Ovary (tissue), 10 donors: ENCODE measurements at places on chromosomes 5 and 9.

GRCh38 chr9:137811283-137811870 lies 66.2 kb upstream of the CACNA1B start:
- H3K4me3 ChIP-seq, result no peak overlapping the region
- H3K36me3 ChIP-seq, result no peaks in the 10 kb centered on the region
- no peak for DNase-seq
- no peaks in the 10 kb centered on the region for H3K27me3 ChIP-seq

- no peak overlapping the region for H3K4me3 ChIP-seq
- no peaks in the 10 kb centered on the region for H3K27me3 ChIP-seq
- H3K36me3 ChIP-seq, result no peaks in the 10 kb centered on the region
- DNase-seq, result no peak
- no peaks in the 10 kb centered on the region for H3K4me1 ChIP-seq
Measured at GRCh38 chr5:88188458-88189132, 80.0 kb downstream of the TMEM161B start.

- DNase-seq, result no peak
- H3K27ac ChIP-seq, result no peak overlapping the region
- H3K4me1 ChIP-seq, result peaks cover 7% of the 10 kb centered on the region
- no peaks in the 10 kb centered on the region for H3K27me3 ChIP-seq
- H3K36me3 ChIP-seq, result no peaks in the 10 kb centered on the region
Measured at GRCh38 chr5:6780802-6781391, 67.7 kb downstream of the TENT4A start.

- H3K4me3 ChIP-seq, result no peak overlapping the region
- H3K4me1 ChIP-seq, result peaks cover 6% of the 10 kb centered on the region
- H3K36me3 ChIP-seq, result no peaks in the 10 kb centered on the region
Measured at GRCh38 chr9:109861499-109861898, 81.5 kb downstream of the PALM2AKAP2 start.

- H3K4me3 ChIP-seq, result no peak overlapping the region
- no peaks in the 10 kb centered on the region for H3K36me3 ChIP-seq
- H3K4me1 ChIP-seq, result no peaks in the 10 kb centered on the region
- no peaks in the 10 kb centered on the region for H3K27me3 ChIP-seq
- no peak overlapping the region for H3K27ac ChIP-seq
Measured at GRCh38 chr5:176474476-176474875, 26.3 kb downstream of the FAF2 start.

- H3K4me3 ChIP-seq, result no peak overlapping the region
- no peak for DNase-seq
- no peak overlapping the region for H3K27ac ChIP-seq
- H3K4me1 ChIP-seq, result peaks cover 2% of the 10 kb centered on the region
- H3K36me3 ChIP-seq, result no peaks in the 10 kb centered on the region
- no peaks in the 10 kb centered on the region for H3K27me3 ChIP-seq
Measured at GRCh38 chr9:80025131-80025530, 453.4 kb downstream of the TLE4 start.

GRCh38 chr9:9719373-9720112 lies 893.3 kb downstream of the PTPRD start:
- no peaks in the 10 kb centered on the region for H3K36me3 ChIP-seq
- H3K4me1 ChIP-seq, result no peaks in the 10 kb centered on the region
- no peak overlapping the region for H3K4me3 ChIP-seq
- no peaks in the 10 kb centered on the region for H3K27me3 ChIP-seq

GRCh38 chr5:159475026-159475425 lies 144.7 kb upstream of the IL12B start:
- no peaks in the 10 kb centered on the region for H3K27me3 ChIP-seq
- no peaks in the 10 kb centered on the region for H3K36me3 ChIP-seq
- no peak overlapping the region for H3K27ac ChIP-seq
- no peaks in the 10 kb centered on the region for H3K4me1 ChIP-seq
- no peak for DNase-seq
- H3K4me3 ChIP-seq, result no peak overlapping the region

DNA sequence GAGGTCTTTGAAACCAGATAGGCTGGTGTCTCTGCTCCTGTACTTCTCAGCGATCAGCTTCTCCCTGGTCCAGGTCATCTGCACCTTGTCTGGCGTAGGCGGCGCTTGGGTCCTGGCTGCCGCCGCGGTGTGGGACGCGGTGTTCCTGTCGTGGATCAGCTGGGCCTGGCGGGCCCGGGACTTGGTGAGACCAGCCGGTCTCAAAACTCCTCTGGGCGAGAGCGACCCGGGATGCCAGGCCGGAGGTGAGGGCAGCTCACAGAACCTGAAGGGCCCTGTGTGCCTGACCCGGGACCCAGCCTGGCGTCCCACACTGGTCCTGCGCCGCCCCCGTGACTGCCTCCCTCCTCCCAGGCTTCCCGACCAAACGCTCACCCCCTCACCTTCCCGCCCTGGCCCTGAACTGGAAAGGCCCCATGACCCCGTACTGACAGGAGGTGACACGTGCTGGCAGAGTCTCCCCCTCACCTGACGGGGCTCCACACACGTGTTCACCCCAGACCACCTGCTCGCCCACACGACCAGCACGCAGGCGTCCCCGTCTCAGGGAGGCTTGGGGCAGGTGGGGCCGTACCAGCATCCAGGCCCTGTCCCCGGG lies 49.0 kb downstream of the NKD2 start:
- no peaks in the 10 kb centered on the region for H3K27me3 ChIP-seq
- H3K27ac ChIP-seq, result no peak overlapping the region
- no peak for DNase-seq
- no peak overlapping the region for H3K4me3 ChIP-seq
- H3K4me1 ChIP-seq, result no peaks in the 10 kb centered on the region
- H3K36me3 ChIP-seq, result no peaks in the 10 kb centered on the region

- no peaks in the 10 kb centered on the region for H3K36me3 ChIP-seq
- H3K4me3 ChIP-seq, result no peak overlapping the region
- DNase-seq, result no peak
- no peak overlapping the region for H3K27ac ChIP-seq
Measured at GRCh38 chr9:73411494-73411893, 259.8 kb downstream of the ANXA1 start.

DNA sequence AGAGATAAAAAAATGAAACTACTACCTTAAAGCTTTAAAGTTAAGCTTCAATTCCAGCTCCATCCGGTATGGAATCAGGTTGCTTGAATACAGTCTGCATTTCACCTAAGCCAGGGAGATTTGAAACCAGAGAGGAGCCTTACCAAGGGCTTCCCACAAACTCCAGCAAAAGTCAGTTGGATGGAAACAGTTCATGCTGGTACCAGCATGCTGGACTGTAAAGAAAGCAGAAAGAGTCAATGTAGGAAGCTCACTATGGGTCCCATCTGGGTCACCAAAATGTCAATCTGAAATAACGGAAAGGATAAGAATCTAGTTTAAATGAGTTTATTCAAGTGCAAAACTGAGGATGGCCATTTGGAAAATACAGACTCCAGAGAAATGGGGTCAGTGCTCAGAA lies 65.3 kb downstream of the CDO1 start:
- no peaks in the 10 kb centered on the region for H3K27me3 ChIP-seq
- H3K36me3 ChIP-seq, result no peaks in the 10 kb centered on the region

DNA sequence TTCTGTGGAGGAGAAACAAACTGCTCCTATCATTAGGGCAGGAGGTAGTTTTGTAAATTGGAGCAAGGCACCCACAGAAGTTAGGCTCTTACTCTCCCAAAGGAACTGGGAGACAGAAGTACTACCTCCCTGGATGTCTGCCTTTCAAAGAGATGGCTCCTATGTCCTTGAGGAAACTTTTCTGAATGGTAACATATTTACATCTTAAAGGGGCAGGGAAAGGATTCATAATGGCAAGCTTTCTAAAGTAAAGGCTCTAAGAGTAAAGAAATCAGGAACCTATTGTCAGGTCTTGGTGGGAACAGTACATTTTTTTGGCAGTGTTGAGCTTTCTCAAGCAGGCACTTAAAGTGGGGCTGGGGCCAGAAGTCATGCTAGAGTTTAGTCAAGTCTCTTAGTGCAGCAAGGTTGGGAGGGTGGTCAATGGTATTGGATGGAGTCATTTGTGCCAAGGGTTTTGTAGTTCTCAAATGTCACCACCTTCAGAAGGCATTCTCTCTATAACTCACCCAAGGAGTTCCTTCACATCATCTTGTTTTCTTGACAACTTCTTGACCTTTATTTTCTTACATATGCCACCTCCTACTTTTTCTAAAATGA lies 26.3 kb upstream of the NDFIP1 start:
- H3K4me1 ChIP-seq, result no peaks in the 10 kb centered on the region
- no peak overlapping the region for H3K4me3 ChIP-seq
- no peaks in the 10 kb centered on the region for H3K27me3 ChIP-seq
- no peak overlapping the region for H3K27ac ChIP-seq
- DNase-seq, result no peak

DNA sequence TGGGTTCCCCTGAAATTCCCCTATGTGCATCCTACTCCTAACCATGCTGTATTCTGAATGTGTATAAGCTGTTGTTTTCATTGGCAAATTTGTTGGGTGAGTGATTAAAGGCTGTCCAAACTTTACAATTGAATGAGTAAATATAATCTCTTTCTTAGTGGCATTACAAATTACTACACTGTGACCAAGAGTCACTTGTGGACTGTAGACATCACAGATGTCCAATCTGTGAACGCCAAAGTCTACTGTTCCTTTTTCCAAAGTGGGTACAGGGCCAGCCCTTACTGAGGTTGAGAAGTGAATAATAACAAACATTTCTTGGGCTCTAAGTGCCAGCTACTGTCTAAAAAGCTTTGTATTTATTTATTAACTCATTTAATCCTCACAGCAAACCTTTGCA lies 29.7 kb downstream of the MTMR12 start:
- DNase-seq, result no peak
- no peaks in the 10 kb centered on the region for H3K27me3 ChIP-seq
- H3K36me3 ChIP-seq, result no peaks in the 10 kb centered on the region
- peaks cover 5% of the 10 kb centered on the region for H3K4me1 ChIP-seq

GRCh38 chr9:68685770-68686169 lies 19.3 kb upstream of the PIP5K1B start:
- no peaks in the 10 kb centered on the region for H3K36me3 ChIP-seq
- H3K27ac ChIP-seq, result no peak overlapping the region
- no peak overlapping the region for H3K4me3 ChIP-seq
- H3K4me1 ChIP-seq, result no peaks in the 10 kb centered on the region
- DNase-seq, result no peak
- H3K27me3 ChIP-seq, result no peaks in the 10 kb centered on the region

DNA sequence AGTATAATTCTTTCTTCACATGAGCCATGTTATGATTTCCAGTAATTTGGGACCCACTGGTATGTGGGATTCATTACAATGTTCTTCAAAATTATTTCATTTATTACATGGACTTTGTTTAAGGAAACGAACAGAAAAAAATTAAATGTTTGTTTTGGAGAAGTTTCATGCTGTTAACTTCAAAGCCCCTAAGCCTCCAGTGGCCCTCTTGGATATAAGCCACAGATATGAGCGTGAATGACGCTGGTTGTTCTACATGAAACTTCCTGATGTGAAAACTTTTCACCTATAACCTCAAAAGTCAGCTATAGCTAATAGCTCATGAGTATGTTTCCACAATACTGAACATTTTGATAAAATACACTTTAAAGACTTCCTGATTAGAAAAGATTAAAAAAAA lies 334.2 kb downstream of the PDE4D start:
- H3K4me1 ChIP-seq, result no peaks in the 10 kb centered on the region
- H3K4me3 ChIP-seq, result no peak overlapping the region
- no peaks in the 10 kb centered on the region for H3K36me3 ChIP-seq
- H3K27me3 ChIP-seq, result no peaks in the 10 kb centered on the region

- H3K27ac ChIP-seq, result no peak overlapping the region
- H3K36me3 ChIP-seq, result no peaks in the 10 kb centered on the region
- H3K4me3 ChIP-seq, result no peak overlapping the region
Measured at GRCh38 chr5:134029156-134029555, 24.4 kb upstream of the VDAC1 start.

DNA sequence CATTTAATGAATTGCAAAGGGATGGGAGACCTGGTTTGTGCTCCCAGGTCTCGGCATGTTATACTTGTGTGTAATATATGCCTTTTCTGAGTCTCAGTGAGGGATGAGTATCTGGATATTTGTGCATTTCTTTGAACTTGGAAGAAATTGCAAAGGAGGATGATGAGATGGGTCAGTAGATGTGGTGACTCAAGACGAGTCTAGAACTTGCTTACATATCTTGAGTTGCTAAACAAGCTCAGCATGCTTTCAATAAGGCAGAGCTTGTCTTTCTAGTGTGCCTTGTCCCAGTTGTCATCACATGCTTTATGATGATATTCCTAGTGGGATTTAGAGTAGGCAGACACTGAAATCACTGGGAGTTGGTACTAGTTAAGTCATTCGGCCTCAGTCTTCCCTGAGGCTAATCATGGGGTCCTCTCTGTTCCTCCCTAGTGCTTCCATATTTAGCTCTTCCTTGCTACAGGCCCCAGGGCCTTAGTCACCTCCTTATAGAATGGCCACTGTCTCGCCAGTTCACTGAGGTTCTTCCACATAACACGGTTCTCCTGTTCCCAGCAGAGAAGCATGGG lies 222.3 kb downstream of the ARRDC3 start:
- H3K4me3 ChIP-seq, result no peak overlapping the region
- no peak overlapping the region for H3K27ac ChIP-seq
- no peaks in the 10 kb centered on the region for H3K27me3 ChIP-seq

- H3K4me3 ChIP-seq, result no peak overlapping the region
- no peaks in the 10 kb centered on the region for H3K36me3 ChIP-seq
- H3K27me3 ChIP-seq, result no peaks in the 10 kb centered on the region
- H3K27ac ChIP-seq, result no peak overlapping the region
- DNase-seq, result no peak
Measured at GRCh38 chr5:67265951-67266350, 69.4 kb upstream of the CD180 start.

GRCh38 chr9:69380811-69381210 lies 55.8 kb downstream of the ENTREP1 start:
- H3K4me3 ChIP-seq, result no peak overlapping the region
- H3K4me1 ChIP-seq, result peaks cover 11% of the 10 kb centered on the region
- no peaks in the 10 kb centered on the region for H3K27me3 ChIP-seq
- no peak overlapping the region for H3K27ac ChIP-seq
- no peaks in the 10 kb centered on the region for H3K36me3 ChIP-seq
- DNase-seq, result no peak

DNA sequence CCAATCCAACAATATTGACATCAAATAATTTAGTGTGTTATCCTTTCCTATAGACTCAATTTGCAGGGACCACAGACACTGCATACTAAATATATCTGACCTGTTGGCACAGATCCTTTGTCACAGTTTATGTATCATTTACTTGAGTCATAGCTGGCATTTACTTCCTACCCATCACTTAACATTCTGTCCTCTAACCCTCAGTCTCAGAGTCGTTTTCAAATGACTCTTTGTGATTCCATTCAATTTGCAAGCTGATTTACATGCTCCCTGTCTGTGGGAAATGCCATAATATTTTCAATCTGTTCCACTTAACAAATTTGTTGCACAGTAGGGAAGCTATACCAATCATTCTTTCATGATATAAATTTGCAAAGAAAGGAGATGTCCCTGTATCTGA lies 265.7 kb upstream of the EDIL3 start:
- H3K27me3 ChIP-seq, result no peaks in the 10 kb centered on the region
- H3K36me3 ChIP-seq, result no peaks in the 10 kb centered on the region
- no peak for DNase-seq
- no peak overlapping the region for H3K4me3 ChIP-seq

- H3K27ac ChIP-seq, result no peak overlapping the region
- no peak for DNase-seq
- H3K36me3 ChIP-seq, result no peaks in the 10 kb centered on the region
Measured at GRCh38 chr9:8514760-8515159, 715.2 kb upstream of the DMAC1 start.

DNA sequence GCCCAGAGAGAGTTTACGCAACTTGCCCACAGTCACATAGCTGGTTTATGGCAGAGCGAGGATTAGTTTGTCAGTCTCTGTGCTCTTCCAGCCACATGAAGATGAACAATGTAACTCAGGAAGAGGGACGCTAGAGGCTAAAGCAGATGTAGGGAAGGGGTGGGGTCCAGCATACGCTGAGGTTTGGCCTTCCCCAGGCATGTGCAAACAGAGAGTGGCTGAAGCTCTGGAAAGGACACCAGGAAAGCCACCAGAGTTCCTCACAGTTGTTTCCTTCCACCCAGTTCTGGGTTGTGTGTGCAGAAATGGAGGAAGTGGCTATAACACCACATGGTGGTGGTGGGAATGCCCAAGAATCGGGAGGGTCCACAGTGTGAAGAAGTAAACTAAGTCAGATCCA lies 60.0 kb downstream of the SNX18 start:
- H3K27ac ChIP-seq, result no peak overlapping the region
- H3K4me1 ChIP-seq, result peaks cover 8% of the 10 kb centered on the region
